Fibroblast of gingiva (primary cell): ENCODE measurements at places on chromosomes 2 and 18.
A peak's percentile ranks its signal among the peaks of the same experiment; 100 is the strongest.

DNA sequence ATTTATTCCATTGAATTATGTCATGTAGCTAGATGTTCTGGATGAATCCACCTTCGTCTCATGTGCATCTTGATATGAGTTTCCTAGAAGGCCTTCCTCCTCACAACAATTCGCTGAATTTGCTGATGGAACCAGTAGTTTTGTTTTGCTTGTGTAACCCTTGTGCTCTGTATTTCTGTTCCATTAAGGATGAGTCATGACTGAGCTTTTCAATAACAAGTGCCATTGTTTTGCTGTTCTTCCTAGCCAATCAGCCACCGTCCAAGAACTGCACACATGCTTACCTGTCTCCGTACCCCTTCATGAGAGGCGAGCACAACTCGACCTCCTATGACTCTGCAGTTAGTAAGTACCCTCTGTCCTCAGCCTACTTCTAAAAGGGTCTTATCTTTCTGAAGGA is 2.3 kb downstream of the TMEM182 start:
- DNase-seq, result no peak

GRCh38 chr18:55402731-55403405 is 185.1 kb downstream of the TCF4 start:
- DNase-seq, result no peak

GRCh38 chr18:9803698-9804516 is 81.9 kb upstream of the TXNDC2 start:
- DNase-seq, result peak; percentile 30

DNA sequence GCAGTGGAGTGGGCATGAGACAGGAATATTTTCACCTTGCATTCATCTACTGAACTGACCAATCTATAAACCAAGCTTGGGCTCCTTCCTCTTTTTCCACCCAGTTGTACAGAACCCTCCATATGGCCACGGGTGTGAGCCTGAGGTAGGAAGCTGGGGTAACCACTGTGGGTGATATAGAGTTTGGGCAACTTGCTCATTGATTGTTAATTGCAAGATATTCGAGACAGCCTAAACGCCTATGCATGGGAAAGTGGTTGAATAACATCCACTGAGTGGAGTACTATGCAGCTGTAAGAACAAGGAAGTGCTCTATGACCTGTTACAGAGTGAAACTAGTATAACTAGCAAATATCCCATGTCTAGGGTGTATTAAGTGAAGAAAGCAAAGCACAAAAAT is 7.3 kb upstream of the VAPA start:
- no peak for DNase-seq

- DNase-seq, result no peak
Measured at GRCh38 chr2:96083064-96083939, 33.1 kb downstream of the ADRA2B start.

DNA sequence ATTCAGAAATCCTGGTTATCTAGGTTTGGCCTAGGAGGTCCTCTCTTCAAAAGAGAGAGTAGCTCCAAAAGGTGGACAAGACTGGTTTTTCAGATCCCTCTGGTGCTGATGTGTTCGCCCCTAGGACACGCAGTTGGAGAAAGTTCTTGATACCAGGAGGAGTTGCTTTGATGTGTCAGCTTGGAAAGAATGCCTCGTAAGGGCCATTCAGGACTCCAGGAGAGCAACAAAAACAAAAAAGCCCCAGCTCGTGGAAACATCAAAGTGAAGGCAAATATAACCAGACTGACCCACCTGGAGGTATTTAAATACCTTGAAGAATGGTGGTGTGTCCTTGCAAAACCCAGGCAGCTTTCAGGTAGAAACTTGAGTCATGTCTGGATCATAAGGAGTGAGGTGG is 12.5 kb upstream of the LBH start:
- no peak for DNase-seq

GRCh38 chr2:105595536-105595935 is 149.2 kb upstream of the NCK2 start:
- DNase-seq, result no peak
